ENCODE measurements at places on chromosomes 6 and 20.

GRCh38 chr20:58713801-58714339 lies 21.3 kb downstream of the NPEPL1 start:
- DNase-seq: no peak

DNA sequence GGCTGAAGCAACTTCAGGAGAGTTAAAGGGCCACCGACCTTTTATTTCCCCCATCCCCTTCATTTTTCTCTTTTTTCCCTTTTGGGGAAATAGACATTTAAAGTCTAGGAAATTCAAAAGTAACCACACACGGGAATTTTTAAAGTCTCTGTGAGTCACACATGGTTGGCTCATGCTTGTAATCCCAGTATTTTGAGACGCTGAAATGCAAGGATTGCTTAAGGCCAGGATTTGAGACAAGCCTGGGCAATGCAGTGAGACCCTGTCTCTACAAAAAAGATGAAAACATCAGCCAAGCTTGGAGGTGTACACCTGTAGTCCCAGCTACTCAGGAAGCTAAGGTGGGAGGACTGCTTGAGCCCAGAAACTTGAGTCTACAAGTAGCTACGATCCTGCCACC lies 34.2 kb downstream of the KATNA1 start:
- DNase-seq: no peak

DNA sequence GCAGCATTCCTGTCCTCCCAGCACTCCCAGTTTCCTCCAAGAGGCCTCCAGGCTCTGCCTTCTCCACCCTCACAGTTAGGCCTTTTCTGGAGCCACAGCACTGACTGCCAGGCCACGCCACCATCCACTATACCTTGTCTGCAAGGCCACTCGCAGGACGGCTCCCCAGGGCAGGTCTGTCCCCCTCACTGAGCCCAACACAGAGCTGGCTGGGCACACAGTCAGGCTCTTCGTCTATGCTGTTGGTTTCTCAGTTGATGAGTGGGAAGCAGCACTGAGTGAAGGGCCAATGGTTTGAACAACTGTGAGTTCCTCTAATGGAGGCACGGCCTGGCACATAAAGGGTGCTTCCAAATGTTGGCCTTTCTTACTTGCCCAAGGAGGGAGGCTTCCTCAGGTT lies 95.2 kb downstream of the GRM4 start:
- no peak for DNase-seq

- no peak for DNase-seq
Observed at GRCh38 chr6:135002974-135003703, 51.5 kb downstream of the HBS1L start.

GRCh38 chr20:10521836-10522235 lies 86.7 kb downstream of the SLX4IP start:
- DNase-seq: peak; percentile 24

DNA sequence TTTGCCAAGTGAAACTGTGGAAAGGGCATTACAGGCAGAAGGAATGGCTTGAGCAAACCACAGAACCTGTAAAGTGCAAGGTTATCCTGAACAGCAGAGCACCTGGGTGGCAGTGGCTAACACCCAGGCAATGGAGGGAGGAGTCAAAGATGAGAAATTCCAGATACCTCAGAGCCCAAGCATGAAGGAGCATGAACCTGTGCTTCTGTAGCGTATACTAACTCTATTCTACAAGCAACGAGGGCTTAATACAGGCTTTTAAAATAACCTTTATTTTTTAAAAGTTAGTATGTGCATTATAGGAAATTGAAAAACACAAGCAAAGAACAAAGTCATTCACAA lies 77.0 kb downstream of the CNBD2 start:
- DNase-seq: no peak

- DNase-seq: no peak
Observed at GRCh38 chr20:12252793-12253192, 335.1 kb downstream of the BTBD3 start.

DNA sequence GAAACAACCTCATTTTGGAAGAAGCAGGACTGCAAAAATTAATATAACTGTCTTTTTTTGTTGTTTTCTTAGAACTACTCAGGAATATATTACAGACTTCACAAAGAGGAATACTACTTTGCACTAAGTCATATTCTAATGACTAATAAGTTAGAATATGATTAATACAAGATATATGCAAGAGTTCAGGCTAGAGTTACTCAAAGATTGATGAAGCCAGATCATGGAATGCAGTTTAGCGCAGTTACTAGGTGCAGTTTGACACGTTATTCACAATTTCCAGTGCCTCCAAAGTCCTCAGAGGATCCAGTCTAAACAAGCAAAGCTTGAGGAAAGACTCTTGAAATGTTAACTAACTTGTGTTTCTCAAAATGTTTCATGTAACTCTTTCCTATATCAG lies 1.2 kb upstream of the MYCT1 start:
- no peak for DNase-seq

GRCh38 chr6:72769459-72770125 lies 147.7 kb downstream of the KCNQ5 start:
- DNase-seq: peak; percentile 52

DNA sequence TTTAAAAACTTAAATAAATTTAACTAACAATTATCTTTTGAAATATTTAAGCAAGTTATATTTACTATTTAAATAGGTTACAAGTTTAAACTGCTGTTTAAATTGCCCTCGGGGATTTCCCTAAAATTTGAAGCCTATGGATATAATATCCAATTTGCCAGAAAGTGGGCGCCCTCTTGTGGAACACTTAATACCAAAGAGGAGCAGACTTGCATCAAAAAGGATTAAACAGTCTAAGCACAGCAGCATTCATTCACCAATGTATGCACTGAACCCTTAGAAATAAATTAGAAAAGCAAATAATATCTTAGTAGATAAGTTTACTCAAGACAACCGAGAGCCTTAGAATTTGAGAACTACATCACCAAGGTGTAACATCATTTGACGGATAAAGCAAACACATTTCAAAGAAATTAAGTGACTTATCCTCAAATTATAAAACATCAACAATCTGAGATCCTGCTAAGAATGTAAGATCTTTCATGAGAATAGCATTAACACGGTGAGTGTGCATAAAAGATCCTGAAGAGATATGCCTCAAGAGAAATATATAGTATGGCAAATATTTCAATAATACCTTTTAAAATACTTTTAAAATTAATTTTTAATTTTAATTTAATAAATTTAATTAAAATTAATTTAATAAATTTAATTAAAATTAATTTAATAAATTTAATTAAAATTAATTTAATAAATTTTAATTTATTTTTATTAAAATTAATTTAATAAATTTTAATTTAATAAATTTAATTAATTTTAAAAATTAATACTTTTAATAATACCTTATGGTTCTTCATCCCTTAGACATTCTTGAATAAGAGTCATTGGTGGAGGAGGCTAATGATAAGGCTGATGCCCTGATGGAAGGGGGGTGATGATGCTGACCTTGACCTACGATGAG lies 11.5 kb upstream of the MEP1A start:
- DNase-seq: peak; percentile 84

DNA sequence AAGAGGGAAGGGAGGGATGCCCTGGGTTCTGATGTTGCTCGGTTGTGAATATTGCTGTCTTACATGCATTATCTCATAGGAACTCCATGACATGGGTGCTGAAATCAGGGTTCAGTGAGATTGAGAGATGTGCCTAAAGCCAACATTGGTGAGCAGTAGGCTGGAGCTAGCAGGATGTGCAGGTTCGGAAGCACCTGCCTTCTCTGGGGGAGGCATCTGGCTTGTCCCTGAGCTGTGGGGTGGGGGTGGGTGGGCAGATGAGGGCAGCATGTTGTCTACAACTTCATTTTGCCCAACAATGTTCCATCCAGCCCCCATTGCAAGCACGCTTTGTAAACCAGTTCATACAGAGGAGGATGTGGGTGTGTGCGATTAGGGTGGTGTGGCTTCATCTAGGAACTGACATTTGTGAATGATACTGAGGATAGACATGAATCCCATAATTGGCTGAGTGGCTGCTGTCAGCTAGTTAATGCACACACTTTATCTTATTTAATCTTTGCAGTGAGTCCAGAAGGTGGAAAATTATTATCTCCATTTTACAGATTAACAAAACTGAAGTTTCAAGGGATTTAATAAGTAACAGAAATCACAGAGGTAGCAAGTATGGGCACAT lies 119.4 kb downstream of the SYNDIG1 start:
- DNase-seq: no peak

- DNase-seq: no peak
Observed at GRCh38 chr20:63091901-63092659, 85.3 kb upstream of the BHLHE23 start.

DNA sequence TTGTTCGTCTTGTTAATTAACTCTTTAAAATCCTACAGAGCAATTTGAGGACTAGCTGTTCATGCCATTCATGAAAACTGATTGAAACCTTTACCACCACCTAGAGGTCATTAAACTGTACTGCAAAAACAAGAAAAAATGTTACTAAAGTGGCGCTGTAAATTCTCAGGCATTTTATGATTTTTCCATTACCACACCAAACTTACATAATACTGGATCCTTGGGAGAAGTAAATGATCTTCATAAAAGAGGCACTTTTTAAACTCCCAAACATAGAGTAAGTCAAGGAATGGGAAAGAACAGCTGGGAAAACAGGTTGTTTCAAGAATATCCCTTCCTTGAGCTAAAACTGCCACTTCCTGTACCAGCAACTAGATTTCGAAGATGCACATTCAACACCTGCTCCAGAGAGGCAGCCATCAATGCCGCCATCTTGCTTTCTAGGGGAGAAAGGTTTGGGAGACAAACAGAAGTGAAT lies 54.3 kb downstream of the MYLIP start:
- peak; percentile 59 for DNase-seq

- no peak for DNase-seq
Observed at GRCh38 chr6:96013531-96013930, 2.2 kb upstream of the FUT9 start.

- DNase-seq: no peak
Observed at GRCh38 chr6:116373300-116373699, 2.6 kb downstream of the DSE start.

- DNase-seq: peak; percentile 22
Observed at GRCh38 chr6:127267646-127268625, 1.3 kb downstream of the RNF146 start.

- DNase-seq: no peak
Observed at GRCh38 chr6:20112241-20112640, 100.0 kb downstream of the MBOAT1 start.

DNA sequence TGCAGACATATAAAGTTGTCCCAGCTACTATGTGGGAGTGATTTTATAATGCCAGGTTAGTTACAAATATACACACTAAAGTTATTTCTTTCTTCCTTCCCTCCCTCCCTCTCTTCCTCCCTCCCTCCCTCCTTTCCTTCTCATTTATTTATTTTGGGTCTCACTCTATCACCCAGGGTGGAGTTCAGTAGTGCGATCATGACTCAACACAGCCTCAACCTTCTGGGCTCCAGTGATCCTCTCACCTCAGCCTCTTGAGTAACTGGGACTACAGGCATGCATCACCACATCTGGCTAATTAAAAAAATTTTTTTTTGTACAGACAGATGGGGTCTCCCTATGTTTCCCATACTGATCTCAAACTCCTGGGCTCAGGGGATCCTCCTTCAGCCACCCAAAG lies 59.2 kb downstream of the PHF20 start:
- DNase-seq: no peak

DNA sequence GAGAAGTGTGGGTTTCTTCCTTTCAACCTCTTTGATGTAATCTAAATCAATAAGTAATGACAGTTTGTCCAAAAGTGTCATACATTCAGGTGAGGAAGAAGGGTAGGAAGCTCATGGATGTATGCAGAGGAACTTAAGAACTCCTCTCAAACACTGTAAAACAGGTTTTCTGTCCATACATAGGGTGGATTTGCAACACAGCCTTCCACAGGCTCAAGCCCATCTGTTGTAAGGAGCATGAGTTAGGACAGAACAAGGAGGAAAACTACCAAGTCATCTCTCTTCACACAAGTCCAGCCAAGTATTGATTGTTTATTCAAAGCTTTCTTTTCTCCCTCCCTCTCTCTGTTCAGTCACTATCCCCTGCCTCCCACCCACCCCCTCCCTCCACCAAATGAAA lies 49.0 kb upstream of the CDYL start:
- DNase-seq: no peak

DNA sequence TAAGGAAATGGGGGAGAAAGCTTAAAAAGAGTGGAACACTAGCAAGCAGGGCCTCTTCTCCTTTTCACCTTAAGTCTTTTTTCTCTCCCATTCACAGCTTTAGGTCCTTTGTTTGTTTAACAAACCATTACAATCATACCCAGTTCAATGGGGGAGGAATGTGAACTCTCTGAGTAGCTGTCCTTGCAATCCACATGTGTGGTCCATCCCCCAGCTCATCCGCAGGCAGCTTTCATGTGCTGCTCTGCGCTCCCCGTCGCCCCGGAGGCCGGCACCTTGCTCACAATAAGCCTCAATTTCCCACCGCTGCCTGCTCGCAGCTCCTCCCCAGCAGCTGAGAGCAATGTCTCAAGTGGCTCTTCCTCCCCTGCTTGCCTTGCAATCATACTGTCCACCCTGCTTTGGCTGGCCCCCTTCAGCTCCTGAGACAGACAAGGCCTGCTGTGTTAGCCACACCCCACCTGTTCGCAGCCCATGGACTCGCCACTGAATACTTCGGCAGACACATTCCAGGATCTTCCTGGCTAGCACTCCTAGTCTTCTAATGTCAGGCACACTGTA lies 49.1 kb downstream of the PLAGL1 start:
- no peak for DNase-seq

DNA sequence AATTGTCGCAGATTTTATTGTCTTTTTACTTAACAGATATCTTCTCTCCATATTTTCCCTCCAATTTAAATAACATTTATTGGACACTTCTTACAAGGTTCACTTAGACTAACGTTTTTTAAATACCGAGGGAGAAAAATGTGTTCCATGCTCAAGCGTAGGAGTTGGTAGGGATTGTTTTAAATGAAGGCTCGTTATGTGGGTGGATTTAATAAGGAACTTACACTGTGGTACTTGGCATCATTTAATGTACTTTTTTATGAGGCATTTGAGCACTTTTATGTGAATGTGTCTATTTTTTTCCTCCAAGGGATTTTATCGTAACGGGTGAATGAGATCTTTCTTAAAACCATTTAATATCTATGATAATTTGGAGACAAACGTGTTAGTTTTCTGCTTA lies 125.0 kb upstream of the MTHFD1L start:
- no peak for DNase-seq

Data from NCI-H1105 treated with DMSO at 0.1 percent for 48 hours (cell line).